ENCODE measurements at places on chromosomes 12 and 14.

DNA sequence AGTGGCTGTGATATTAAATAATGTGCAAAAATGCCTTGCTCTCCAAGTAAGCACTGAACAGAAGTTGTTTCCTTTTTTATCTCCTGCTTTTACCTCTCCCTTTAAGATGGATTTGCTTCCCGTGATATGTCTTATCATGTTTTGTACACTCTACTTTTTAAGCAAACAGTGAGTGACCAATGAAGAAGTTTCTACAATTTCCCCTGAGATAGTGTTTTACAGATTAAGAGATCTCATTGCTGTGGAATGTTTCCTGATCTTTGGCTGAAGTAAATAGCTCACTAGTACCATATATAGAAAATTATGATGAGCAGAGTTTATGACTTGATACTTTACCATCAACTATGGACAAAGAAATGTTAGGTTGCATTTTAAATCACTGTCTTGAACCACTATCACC is 184.8 kb upstream of the PDE3A start:
- peak; percentile 75 for DNase-seq

- DNase-seq: no peak
These were observed 173.6 kb downstream of the CALM1 start for GRCh38 chr14:90570461-90570860.

DNA sequence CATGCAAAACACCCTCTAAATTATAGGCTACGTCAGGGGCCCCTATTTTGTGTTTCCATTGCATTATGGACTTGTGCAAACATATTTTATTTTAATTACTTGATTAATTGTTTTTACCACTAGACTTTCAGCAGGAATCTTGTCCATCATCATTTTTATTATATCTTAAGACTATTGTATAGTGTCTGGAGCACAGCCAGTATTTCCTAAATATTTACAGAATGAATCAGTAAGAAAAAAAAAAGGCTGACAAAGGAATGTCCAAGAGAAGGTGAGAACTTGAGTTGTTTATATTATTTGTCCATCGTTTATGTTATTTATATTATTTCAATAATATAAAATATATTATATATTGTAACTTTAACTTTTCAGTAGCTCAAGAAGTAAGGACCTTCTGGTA is 664.7 kb downstream of the SLC6A15 start:
- no peak for DNase-seq

DNA sequence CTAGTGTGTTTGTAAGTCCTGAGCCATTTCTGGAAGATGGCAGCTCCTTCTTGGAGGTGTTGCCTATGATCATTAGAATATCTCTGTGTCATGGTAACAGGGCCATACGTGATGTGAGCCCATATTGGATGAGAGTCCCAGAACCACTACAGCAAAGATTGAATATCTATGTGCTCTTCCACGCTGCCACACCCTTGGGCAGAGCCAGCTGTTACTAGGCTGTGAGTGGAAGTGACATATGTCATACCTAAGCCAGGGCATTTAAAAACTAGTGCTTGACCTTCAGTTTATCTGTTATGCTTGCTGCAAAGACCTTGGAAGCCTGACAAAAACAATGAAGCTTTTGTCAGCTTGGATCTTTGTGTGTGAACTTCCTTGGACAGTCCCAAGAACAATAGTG is 495.1 kb upstream of the CCDC196 start:
- DNase-seq: no peak

DNA sequence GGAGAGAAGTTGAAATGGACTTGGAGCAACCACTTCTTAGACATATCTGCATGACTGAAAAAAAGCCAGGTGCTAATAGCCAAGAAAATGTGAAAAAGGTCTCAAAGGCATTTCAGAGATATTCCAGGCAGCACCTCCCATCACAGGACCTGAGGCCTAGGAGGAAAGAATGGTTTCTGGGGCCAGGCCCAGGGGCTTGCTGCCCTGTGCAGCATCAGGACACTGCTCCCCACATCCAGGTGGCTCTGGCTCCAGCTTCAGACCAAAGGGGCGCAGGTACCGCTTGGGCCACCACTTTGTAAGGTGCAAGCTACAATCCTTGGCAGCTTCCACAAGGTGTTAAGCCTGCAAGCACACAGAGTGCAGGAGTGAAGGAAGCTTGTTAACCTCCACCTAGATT is 114.3 kb downstream of the PIK3C2G start:
- DNase-seq: no peak

DNA sequence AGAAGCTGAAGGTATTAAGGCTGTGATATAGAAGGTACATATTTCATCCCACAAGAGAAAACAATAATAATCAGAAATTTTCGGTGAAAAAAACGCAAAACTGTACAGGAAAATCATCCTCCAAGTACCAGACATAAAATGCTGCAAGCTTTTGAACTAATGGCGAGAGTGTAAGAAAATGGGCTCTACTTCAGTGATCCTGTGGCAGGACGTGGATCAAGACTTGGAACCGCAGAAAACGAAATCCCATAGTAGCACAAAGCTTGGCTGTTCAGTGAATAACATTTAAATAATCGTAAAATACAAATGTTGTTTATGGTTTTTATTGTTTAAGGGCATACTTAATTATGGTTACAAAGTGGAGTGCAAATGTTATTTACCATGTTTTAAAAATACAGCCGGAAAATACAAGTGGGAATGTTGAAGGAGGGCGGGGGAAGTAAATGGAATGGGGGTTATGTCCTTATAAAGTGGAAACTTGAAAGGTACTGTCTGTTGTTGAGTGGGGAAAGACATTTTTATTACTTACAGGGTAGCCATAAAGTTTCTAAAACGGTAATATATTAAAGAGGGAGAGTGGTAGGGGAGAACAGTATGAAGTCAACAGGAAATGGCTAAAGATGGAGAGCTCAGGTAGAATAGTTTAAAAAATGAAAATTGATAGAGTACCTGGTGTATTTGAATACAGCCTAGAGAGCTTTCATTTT is 1.1 kb downstream of the SMIM10L1 start:
- DNase-seq: peak; percentile 39

DNA sequence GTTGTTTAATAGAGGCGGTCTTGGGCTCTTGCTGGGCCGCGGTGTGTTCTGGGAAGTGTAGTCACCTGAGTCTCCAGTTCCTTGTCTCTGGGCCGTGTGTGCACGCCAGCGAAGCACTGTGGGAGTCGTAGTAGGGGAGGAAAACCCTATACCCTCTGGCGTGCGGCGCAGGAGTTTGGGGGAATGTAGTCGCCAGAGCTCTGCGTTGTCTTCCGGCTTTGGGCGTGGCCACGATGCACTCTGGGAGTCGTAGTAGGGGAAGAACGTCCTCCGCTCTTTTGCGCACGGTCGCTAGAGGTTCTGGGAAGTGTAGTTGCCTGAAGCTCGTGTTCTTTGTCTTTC is 726 bp upstream of the ZNF140 start:
- DNase-seq: peak; percentile 100

GRCh38 chr12:89262855-89263552 is 89.3 kb downstream of the DUSP6 start:
- DNase-seq: no peak

GRCh38 chr12:12891080-12891880 is at the start of gene GPRC5A:
Gene GPRC5A (plus strand): TSS chr12:12891562. CDS start chr12:12908250, 16,688 bp downstream.
- peak; percentile 96 for DNase-seq

GRCh38 chr14:65170768-65171507 is 68.6 kb upstream of the MAX start:
- peak; percentile 86 for DNase-seq

DNA sequence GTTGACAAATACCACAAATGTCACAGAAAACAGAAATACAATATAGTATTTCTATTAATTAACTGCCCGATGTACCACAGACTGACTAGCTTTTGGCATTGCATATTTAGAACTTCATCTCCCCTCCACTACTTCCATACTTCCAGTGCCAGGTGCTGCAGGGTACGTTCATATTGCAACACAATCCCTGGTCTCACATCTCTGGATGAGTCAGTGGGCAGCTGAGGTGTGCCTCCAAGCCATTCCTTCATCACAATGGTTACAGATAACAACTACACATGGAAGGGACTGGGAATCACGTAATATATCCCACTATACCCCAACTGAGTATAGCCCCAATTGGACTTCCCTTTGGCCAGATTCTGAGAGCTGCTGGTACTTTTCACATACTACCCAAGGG is 31.1 kb downstream of the CCDC198 start:
- no peak for DNase-seq

DNA sequence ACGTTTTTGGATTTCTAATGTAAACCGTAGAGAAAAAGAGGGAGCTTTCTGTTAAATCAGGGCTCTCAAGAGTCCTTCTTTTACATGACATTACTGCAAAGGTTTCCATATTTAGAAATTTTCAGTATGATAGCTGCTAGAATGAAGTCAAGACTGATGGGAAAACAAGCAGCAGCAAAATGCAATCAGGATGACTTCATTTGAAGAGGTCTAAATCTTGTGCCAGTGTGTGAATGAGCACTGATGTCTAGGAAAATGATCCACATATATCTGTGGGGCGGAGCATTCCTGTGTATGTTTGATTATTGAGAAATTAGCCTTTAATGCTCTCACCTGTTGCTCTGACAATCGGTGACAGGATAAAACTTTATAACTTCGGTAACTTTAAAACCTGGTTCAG is 73.6 kb downstream of the GRIP1 start:
- no peak for DNase-seq
